ENCODE measurements at places on chromosomes 7 and 10.
A peak's percentile ranks its signal among the peaks of the same experiment; 100 is the strongest.

DNA sequence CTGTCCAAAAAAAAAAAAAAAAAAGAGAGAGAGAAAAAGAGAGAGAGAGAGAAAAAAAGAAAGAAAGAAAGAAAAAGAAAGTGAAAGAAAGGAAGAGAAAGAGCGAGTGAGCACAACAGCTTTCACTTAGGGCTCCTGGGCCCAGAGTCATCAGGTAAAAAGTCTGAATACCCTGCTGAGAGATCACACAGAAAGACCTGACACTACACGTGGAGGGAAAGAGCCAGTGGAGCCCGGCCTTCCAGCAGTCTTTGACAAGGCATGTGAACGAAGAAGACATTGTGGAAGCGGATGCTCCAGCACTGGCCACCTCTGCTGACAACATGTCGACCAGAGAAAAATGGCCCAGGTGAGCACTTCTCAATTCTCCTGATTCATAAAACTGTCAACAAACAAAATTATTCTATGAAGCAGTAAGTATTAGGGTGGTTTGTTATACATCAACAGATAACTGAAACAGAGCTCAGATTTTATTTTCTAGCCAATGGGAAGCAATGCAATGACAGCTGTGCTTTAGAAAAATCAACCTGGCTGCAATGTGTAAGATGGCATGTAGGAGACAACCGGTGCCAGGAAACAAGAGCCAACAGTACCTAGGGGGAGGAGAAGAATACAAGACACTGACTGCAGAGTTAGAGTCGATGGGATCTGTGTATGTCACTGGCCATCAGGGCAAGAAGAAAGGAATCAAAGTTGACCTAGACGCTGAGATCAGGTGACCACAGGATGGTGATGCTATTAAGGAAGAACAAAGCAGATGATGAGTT is 4.4 kb downstream of the RNF216 start:
- DNase-seq = peak; percentile 22

DNA sequence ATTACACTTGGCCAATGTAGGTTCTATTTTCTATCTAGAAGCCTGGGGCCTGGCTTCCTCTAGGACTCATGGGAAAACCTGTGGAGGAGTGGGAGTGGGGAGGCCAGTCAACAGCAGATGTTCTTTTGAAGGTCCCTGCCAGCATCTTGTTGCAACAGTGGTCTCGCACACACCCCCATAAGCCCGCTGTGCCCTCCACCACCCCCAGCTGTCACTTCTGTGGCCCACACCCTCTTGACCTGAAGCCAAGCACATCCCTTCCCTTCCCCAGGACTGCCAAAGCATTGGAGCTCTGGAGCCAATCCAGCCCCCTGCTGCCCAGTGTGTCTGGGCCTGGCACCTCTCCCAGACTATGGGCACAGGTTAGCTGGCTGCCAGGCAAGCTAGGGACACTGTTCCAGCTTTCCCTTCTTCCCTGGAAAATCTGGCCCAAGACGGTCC is 1.9 kb upstream of the STX1A start:
- no peak for DNase-seq

GRCh38 chr10:102557569-102557968 is 53.8 kb downstream of the SUFU start:
- DNase-seq = no peak

DNA sequence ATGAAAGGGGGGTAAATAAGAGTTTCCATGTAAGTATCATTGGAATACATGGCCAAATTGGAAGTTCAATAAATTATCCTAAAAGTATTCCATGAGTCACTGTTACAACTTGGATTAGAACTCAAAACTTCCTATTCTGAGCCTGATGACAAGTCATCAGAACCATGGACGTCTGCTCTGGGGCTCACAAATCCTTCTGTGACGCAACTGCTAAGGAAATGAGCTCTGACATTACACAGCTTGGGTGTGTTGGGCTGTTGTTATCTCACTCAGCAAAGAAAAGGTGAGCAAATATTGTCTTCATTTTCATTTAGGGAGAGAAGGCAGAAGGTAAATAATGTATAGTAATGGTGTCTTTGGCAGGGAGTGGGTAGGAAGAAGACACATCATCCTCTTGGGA is 214.8 kb upstream of the ADO start:
- no peak for DNase-seq

DNA sequence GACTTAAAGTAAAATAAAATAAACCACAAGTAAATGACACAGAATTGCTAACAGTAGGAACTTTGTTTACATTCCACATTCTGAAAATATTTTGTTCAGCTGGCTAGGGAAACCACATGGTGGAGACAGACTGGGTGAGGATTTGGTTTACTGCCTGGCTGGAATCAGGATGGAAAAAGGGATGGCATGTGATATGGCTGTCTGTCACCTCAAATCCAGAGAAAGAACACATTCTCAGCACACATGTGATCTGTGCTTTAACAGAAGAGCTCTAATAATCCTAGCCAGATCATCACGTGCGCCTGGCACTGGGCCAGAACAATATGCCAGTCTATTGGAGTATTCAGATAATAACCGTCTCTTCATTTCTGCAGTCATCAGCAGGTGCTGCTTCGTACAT is 90.9 kb upstream of the PIP4K2A start:
- DNase-seq = no peak

- DNase-seq = no peak
Measured at GRCh38 chr7:7816816-7817536, 98.6 kb upstream of the RPA3 start.

DNA sequence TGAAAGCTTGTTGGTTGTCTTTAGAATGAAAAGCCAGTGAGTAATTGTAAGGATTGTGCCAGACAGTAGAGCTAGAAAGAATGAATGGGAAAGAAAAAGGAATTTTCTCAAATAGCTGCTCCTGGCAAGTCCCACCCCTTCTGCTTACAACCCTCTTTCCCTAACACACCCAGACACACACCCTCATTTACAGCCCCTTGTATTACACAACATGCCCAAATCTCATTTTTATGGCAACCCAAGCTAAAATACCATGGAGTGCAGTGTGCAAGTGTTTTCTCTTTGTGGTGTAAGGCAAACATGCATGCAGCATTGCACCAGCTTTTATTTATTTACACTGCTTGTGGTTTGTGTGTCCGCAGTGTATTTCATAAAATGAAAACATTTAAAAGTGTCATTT is 1.5 kb downstream of the PRKAR2B start:
- DNase-seq = no peak

DNA sequence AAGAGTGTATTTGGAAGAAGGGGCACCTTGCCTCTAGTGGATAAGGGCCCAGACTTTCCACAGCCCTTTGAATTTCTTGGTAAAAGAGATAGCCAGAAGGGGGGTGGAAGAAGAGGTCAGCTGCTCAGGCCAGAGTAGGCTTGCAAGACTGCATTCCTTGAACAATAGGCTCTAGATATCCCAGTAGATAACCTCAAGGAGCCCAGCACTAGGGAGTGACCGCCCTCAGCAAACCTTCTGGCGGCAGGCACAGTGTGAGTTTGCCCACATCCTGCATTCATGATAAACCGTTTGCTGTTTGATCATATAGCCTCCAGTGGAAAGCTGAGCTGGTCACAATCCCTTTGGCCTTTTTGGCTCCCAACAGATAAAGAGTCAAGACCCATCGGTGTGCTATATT is 70.5 kb downstream of the NPY start:
- DNase-seq = no peak

- peak; percentile 7 for DNase-seq
Measured at GRCh38 chr10:88565072-88565471, 18.0 kb downstream of the RNLS start.

DNA sequence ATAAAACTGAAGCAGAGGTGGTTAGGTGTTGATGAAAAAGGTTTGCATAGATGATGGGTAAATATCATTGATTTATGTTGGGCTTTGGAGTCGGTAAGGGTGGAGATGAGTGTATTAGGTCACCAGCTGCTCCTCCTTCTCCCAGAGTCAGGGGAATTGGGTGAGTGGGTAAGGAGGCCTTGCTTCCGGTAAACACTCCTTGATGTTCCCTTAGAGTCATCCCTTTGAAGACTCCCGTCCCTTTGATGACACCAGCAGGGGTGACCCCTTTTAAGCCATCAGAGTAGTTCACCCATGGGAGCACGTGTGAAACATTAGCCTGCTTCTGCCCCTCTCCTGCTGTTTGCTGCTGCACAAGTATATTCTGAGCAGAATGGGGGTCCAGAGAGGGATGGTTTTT is 92.2 kb upstream of the DKK1 start:
- DNase-seq = no peak

DNA sequence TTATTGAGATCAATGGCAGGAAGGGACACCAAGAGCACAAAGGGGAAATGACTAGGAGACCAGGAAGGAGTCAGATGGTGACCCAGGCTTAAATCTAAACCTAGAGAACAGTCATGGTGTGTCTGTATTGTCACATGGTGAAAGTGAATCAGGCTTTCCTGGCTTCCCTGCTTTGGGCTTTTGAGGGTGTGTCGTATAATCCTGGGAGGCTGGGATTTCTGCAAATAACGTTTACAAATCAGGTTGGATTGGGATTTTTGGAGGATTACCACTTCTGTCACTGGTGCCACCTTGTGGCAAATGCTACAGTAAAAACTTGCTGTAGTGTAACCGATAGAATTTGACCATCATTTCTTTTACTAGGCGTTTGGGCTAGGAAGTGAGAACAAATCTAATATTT is 502.6 kb downstream of the NRG3 start:
- no peak for DNase-seq

GRCh38 chr10:35246770-35247343 is 89.5 kb upstream of the CCNY start:
- DNase-seq = no peak

- DNase-seq = peak; percentile 40
Measured at GRCh38 chr7:617614-618538, 98.2 kb upstream of the PDGFA start.

DNA sequence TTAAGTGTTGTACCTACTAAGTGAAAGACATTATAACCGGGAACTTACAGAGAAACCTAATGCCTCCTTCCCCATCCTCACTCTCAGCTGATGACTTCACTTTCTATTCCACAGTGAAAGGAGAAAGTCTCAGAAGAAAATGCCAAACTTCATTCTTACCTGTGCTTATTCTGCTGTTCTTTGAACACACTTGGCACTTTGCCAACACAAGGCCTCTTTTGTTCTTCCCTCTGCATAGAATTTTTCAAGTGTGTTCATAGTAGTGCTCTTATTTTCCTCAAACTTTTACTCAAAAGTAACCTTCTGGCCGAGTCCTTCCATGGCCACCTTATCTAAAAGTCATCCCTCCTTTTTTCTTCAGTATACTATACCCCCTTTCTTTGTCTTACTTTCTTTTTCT is 59.4 kb upstream of the ETV1 start:
- no peak for DNase-seq

GRCh38 chr10:96890172-96890513 is 58.0 kb downstream of the LCOR start:
- DNase-seq = no peak

DNA sequence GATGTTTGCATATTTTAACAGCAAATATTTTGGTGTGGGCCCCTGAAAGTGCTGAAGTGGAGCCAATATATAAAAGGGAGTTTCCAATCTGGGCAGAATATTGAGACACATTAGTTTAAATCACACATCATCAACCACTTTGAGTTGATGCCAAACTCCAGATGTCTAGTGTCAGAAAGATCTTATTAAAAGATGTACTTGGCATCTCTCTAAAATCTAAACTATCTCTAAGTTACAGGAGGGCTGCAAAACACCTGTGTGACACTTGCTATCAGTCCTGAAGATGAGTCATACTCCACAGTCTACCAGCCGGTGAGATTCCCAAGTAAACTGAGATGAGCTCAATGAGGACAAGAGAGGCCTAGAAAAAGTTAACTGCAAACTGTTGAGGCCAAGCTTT is 11.4 kb downstream of the JAZF1 start:
- DNase-seq = no peak

All from CD4-positive, alpha-beta T cell treated with Interleukin-10 for 1 hour (primary cell).